ENCODE measurements at places on chromosomes 3 and 15.

- DNase-seq, result no peak
Measured at GRCh38 chr3:124373524-124373923, 356.7 kb upstream of the UMPS start.

DNA sequence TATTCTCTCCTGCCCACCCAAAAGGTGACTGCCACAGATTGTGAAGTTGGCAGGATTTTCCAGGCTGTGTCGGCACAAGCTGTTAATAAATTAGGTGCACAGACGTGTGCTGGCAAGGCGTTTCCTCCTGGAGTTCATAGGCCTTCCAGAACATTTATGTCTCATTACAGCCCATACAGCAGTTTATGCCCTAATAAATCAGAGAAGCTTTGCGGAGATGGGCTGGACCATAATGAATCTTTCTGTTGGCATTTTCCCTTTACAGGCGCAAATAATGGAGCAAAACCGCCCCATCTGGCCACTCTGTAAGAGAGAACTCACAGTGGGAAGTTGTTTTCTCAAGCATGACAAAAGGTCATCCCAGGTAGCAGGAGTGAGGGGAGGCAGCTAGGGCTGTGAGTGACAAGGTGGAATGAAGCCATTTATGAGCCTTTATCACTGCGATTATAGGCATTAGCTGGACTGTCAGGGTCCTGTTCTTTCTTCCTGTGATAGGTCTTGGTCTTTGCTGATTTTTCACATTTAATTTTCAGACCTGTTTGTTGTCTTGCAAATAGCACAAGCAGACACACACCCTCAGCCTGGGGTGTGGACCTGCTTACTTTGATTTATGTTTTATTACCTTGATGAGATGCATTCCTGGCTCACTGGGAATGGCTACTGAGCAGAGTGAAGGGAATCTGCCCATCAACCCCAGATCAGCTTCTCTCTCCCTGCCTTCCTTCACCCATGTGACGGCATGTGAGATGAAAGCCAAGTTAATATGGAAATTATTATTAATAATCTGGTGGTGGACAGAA lies 257.5 kb downstream of the LRTM1 start:
- DNase-seq, result no peak

DNA sequence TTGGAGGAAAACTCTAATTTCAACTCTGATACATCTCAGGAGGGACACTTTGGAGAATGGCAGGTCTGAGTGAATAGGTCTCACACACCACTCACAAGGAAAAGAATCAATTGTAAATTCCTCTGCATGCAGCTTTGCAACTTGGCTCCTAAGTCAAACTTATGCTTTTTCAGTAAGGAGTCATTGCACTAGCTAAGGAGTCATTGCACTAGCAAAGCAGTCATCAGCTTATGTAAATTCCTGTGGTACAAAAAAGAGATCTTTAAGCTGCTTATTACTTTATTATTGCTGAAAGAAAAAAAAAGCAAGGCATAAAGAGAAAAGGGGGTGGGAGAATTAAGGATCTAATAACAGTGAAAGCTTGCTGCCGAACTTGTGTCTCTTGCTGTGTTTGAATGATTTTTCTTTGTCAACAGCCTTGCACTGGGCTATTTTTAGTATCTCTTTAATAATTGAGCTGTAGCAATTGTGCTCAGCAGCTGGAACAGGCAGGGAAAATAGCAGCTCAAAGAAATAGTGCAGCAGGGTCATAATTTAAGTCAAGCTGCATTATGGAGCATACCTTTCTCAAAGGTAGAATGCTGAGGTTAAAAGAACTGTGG lies 154.3 kb upstream of the ARPP21 start:
- no peak for DNase-seq

- DNase-seq, result no peak
Measured at GRCh38 chr15:68651916-68652525, 73.2 kb downstream of the CORO2B start.

DNA sequence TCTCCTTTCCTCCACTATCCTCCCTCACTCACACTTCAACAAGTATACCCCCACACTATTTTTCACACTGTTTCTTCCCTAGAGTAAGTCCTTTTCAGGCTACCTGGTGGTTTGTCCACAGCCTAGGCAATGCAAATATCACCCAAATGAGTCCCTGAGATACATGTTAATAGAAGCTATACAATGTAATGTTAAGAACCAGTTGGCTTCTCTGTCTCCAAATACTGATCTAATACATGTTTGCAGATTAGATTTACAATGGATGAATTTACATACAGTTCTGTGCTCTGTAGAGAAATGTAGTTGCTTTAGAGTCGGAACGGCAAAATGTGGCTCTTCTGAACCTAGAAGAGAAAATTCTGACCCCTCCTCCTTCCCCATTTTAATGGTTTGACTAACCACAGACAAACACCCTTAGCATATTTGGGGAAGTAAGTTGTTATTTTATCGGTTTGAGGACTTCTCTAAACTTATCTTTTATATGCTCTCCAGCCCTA lies 63.6 kb upstream of the MBNL1 start:
- DNase-seq, result no peak

DNA sequence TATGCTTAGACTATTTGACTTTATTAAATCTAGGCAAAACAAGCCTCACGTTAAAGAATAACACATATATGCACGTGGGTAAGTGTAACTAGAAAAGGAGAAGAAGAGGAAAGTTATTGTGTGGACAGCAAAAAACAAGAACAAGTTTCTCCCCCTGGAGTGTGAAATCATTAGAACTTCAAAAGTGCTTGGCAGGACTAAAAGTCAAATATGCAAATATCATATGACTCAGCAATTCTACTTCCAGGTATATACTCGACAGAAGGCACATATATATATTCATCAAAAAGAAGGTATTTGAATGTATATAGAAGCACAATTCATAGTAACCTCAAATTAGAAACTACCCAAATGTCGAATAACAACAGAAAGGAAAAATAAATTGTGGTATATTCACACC lies 68.9 kb upstream of the STXBP5L start:
- no peak for DNase-seq

DNA sequence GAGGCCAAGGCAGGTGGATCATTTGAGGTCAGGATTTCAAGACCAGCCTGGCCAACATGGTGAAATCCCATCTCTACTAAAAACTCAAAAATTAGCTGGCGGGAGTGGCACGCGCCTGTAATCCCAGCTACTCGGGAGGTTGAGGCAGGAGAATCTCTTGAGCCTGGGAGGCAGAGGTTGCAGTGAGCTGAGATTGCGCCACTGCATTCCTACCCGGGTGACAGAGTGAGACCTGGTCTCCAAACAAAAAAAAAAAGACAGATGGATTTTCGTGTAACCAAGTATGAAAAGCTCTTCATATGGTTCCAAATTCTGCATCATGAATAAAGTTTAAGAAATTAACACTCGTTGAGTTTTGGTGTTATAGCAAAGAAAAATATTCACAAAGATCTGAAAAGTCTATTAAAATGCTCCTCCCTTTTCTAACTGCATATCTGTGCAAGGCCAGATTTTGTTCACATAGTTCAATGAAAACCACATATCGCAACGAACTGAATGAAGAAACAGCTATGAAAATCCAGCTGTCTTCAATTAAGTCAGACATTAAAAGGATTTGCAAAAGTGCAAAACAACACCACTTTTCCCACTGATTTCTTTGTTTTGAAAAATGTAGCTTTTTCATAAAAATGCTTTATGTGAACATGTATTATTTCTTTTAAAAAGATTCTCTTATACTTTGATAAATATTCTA lies 23.8 kb upstream of the FBLN2 start:
- DNase-seq, result no peak

Data from activated naive CD4-positive, alpha-beta T cell treated with anti-CD3 and anti-CD28 coated beads for 36 hours (primary cell).